Activated CD4-positive, alpha-beta T cell treated with anti-CD3 and anti-CD28 coated beads, Interleukin-2, amount 50 U/mL, for 24 hours (primary cell): ENCODE measurements at places on chromosomes 7 and 10.
A peak's percentile ranks its signal among the peaks of the same experiment; 100 is the strongest.

- DNase-seq, result no peak
These were observed 113.5 kb upstream of the CTTNBP2 start for GRCh38 chr7:117986645-117987269.

DNA sequence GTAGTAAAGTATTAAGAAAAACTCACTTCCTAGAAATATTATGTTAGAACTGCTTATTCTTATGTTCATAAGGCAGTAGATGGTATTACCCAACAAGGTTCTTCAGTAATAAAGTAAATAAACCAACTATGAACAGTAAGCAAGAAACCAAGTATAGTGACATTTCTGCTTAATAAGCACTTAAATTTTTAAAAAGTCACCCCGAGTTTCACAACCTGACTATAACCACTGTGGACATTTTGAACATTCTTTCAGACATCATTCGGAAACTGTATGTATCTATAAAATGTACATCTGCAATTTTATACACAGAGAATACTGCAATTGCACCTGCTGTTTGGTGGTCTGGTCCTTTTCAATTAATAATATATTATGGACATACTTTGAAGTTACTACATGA, 1073.6 kb downstream of the XPNPEP1 start:
- no peak for DNase-seq

- no peak for DNase-seq
These were observed 81.8 kb downstream of the PLCE1 start for GRCh38 chr10:94075506-94075905.

DNA sequence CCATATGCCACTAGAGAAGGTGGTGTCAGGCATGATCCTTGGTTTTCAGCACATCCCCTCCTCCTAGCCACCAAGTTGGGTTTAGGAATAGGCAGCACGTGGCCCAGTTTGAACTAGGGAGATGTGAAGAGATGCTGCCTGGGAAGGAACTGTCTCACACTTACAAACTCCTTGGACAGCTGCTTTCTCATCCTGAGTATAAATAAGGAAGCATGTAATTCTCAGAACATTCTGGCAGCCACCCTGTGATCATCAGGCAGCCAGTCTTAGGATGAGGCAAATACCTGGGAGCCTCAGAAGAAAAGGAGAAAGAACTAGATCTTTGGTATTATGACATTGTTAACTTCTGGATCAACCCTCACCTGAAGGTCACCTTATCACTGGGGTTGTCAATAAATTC, 21.3 kb upstream of the XPNPEP1 start:
- DNase-seq, result no peak

GRCh38 chr10:28676326-28676967, 874 bp upstream of the BAMBI start:
- DNase-seq, result peak; percentile 8

DNA sequence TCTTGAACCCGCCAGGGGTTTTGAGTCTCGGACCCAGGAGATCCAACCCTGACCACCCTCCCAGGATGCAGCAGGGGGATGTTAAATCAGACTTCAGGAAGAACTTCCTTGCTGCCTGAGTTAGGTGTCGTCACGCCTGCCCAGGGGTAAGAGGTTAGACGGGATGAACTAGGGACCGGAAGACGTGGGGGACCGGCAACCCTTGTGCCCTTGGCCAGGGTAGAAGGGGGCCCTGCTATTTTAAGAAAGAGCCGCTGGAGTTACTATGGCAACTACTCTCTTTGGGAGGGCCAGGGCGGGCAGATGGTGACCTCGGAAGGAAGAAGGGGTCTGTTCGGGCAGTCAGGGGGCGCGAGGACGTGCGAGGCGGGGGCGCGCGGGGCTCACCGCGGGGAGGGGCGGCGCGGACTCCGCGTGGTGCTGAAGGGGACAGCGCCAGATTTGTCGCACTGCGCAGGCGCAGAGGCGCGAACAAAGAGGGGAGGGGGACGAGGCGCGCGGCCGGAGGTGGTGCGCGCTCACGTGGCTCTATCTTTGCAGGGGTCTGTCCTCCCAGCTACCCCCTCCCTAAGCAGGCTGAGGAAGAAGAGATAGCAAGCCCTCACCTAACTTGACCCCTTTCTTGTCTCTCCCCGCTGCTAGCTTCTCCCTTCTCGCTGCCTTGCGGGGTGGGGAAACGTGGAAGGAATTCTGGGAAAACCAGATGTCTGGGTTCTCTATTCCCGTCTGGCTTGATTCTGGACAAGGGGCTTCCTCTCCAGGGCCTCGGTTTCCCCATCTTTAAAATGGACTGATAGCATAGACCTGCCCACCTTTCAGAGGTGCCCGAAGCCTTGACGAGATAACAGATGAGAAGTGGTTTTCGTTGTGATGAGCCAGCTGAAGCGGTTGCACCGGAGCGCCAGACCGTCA, 940 bp upstream of the PSD start:
- peak; percentile 55 for DNase-seq

DNA sequence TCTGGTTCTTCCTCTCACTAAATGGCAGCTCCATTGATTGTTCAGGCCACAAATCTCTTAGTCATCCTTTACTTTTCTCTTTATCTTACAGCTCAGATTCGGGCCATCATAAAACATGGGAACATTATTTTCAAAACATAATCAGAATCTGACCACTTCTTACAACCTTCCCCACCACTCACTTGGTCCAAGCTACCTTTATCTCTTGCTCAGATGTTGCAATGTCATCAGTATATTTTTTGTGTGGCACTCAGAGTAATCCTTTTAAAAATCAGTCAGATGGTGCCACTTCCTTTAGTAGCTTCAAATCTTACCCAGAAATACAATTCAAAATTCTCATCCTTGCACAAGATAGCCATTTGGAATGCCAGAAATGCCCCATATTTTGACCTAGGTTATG, 34.5 kb upstream of the FAM3C start:
- no peak for DNase-seq

DNA sequence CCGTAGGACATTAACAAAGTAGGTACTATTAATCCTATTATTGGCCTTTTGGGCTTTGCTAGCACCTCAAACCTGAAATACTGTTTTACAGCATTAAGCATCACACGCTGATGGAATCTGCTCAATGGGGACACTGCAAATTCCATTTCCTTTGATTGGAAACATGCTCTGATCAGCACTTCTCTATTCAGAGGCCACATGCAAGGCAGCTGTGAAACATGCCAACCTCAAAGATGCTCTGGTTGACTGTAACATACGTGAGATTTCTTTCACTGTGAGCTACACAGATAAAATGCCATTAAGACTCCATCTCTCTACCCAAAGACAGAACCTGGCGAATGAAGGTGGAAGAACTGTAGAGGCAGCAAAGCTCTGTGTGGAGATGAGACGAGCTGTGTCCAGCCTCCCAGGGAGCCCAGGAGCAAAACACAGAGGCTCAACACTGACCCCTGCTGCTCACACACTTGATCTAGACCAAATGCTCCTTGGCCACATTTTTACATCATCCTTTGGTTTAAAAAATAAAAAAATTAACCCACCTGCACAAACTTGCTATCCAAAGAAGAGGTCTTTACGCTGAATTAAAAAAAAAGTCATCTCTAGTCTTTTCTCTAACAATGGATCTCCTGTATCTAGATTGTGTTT, 8.0 kb downstream of the RSU1 start:
- peak; percentile 33 for DNase-seq
